ENCODE measurements at places on chromosomes 13 and 19.

DNA sequence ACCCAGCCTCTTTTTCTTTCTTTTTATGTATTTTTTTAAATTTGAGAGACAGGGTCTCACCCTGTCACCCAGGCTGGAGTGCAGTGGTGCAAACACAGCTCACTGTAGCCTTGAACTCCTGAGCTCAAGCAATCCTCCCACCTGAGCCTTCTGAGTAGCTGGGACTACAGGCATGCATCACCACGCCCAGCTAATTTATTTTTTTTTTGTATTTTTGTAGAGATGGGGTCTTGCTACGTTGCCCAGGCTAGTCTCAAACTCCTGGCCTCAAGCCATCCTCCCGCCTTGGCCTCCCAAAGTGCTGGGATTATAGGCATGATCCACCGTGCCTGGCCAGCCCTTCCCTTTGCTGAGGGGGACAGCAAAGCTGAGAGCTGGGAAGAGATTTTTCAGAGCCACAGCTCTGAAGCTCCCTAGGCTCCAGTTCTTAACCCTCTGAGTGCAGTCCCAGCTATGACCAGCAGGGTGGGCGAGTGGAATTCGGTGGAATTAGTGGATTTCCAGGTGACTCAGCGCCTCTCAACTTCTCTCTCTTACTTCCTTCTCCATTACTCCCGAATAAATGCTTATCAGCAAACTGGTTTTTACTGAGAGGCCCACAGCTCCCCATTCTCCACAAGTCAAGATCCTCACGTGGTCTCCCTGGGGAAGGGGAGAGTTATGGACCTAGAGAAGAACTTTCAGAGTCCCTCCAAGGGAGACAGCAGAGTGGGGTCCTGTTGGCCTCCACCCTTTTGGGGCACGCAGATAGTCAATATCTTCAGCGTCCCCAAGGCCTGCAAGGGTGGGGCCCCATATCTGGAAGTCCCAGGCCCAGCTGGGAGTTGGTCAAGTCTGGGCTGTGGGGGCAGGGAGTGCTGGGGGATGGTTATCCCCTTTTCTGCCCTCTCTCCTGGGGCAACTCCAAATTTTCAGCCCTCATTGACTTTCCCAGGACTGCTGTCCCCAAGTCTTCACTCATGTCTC lies 1.2 kb downstream of the BLVRB start:
- DNase-seq, result peak; percentile 82

- no peak for DNase-seq
Measured at GRCh38 chr19:19582471-19582870, 36.0 kb downstream of the PBX4 start.

DNA sequence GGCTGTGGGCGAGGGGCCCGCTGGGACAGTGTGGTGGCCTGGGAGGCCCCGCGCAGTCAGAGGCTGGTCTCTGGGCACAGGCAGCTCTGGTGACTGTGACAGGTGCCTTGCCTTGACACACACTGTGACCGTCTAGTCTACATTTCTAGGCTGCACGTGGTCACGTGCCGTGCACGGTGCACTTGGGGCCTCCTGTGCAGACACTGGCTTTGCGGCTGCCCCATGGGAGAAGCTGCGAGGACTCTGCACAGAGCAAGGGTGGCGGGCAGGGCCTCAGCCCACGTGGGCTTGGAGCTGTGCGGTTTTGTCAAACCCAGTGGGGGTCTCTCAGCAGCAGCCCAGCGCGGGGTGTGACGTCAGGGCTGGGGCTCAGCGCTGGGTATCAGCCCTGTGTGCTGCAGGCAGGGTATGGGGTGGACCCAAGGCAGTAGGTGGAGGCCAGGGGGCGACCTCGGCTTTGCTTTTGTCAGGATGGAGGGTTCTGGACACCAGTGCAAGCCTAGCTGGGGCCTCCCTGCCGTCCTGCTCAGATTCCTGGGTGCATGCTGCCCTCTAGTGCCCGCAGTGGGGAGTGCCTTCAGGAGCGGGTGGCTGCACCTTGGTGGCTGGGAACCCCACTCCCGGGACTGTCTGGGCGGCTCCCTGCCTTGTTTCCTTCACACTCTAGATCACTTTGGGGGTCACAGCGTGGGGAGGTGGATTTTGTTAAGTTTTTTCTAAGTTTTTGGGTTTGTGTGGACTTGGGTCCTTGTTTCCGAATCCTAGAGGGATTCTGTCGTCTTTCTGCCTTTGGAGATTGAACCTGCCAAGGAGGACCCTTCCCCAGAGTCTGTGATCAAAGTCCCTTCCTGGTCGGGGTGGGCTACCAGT lies 62.6 kb downstream of the KDM4B start:
- DNase-seq, result peak; percentile 97

GRCh38 chr13:85543144-85543543 lies 256.1 kb downstream of the SLITRK6 start:
- no peak for DNase-seq

DNA sequence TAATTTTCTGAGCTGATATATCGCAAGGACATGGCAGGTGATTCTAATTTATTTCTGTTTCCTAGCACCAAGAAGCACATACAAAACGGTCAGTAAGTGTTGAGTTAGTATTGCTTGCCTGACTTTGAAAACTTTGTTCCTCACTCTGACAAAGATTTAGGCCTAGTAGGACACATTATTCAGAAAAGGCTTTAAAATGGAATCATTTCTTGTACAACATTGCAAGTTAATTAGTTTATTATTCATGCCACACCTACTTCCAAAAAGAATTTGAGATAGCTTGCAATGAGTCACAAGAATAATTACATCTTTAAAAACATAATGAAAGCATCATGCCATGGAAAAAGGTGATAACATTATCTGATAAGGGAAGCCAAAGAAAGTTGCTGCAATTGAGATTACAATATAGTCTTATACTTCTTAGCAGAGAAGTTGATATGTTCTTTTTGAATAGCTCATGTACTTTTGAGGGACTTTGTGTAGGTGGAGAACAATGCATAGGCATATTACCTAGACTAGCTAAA lies 474.2 kb downstream of the KLF5 start:
- no peak for DNase-seq

- DNase-seq, result no peak
Measured at GRCh38 chr13:46751811-46752635, 44.9 kb downstream of the ESD start.

DNA sequence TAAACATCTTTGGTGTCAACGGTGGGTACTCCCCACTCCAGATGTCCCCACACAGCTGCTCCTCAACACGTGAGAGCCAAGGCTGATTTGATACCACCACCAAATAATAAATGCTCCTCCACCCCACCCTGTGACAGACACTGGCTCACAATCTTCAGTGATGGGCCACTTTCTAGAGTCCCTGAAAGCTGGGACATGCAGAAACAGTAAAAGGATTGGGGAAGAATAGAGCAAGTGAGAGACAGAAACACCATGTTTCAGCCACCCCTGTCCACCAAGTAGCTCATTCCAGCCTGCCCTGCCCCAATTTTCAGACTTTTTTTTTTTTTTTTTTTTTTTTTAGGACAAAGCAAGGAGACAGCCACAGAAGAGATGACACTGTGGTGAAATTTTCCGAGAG lies 1.6 kb downstream of the SLC46A3 start:
- DNase-seq, result no peak

- DNase-seq, result no peak
Measured at GRCh38 chr19:15110418-15110815, 3.2 kb downstream of the SYDE1 start.

GRCh38 chr19:7578127-7578526 lies 17.5 kb upstream of the CAMSAP3 start:
- DNase-seq, result no peak

GRCh38 chr13:71149046-71149445 lies 718.0 kb downstream of the DACH1 start:
- DNase-seq, result no peak

DNA sequence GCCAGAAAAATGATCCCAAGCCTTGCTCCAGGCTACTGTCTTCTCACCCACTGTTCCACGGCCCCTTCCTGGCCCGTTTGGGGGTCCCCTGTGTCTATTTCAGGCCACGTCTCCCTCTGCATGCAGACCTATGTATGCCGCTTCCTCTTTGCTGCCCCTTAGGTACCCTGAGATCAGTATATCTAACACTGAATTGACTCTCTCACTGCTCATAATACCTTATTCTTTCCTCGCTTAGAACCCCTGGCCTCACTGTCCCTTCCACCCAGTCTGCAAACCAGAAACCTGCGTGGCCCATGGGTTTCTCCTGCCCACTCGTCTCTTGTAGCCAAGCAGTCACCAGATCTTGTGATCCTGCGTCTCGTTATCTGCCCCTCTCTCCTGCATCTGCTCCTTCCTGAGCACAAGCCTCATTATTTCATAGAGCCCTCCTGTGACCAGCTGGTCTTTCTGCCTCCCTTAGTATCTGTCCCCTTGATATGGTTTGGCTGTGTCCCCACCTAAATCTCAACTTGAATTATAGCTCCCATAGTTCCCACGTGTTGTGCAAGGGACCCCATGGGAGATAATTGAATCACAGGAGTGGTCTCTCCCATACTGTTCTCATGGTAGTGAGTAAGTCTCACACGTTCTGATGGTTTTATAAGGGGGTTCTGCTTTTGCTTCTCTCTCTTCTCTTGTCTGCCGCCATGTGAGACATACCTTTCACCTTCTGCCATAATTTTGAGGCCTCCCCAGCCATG lies 109.0 kb upstream of the RNF113B start:
- DNase-seq, result no peak

GRCh38 chr19:19711934-19712828 lies 20.7 kb downstream of the ZNF14 start:
- no peak for DNase-seq

DNA sequence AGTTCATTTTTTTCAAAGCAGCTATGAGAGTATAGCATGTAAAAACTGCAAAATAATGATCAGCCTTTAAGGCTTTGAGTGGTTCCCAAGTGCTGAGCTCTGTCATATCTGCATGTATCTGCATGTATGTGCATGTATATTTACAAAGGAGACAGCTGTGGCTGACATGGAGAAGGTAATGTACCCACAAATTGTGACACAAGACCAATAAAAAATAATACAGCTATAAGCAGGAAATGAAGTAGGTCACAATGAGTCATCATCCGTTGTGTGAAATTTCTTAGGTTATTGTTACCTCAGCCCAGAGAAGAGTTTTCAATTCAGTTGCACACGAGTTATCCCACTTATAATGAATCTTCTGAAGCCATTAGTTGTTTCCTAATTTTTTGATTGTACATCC lies 60.9 kb upstream of the MED4 start:
- no peak for DNase-seq

- DNase-seq, result no peak
Measured at GRCh38 chr13:83987394-83987793, 105.1 kb upstream of the SLITRK1 start.

GRCh38 chr13:23748109-23748990 lies 140.8 kb downstream of the MIPEP start:
- no peak for DNase-seq

- DNase-seq, result peak; percentile 77
Measured at GRCh38 chr13:30616927-30617314, 799 bp upstream of the USPL1 start.

GRCh38 chr13:80307401-80307987 lies 33.4 kb downstream of the SPRY2 start:
- no peak for DNase-seq

DNA sequence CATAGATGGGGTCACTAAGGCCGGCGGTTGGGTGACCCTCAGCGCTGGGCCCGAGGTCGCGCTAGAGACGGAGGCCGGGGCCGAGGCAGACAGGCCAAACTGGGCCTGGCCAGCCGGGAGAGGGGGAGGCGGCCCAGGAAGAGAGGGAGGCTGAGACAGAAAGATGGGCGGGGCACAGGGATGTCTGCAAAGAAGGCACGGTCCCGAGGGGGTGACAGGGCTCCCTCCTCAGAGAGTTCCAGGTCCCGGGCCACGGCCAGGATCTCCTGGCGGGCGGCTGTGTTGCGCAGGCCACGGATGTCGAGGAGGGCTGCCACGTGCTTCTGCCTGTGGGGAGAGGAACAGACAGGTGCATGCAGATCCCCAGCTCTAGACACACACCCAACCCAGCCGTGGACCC lies 32.2 kb downstream of the EXOC3L2 start:
- DNase-seq, result no peak

GRCh38 chr13:76696370-76696769 lies 189.8 kb downstream of the KCTD12 start:
- DNase-seq, result no peak

DNA sequence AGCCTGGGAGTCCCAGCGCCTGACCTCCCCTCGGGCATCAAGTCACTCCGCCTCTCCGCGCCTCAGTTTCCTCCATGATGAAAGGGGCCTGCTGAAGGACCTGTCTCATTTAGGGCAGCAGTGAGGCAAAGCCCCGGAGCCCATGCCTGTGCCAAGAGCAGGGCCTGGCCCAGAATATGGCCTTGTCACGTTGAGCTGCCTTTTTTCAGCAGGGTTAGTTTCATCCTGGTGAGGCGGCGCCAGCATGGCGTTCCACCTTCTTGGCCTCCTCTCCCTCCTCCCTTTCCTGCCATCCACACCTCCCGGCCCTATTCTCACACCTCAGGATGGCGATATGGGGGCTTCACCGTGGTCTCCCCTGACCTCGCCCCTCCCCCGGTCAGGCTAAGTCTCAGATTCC lies 30.2 kb downstream of the PAK4 start:
- no peak for DNase-seq

DNA sequence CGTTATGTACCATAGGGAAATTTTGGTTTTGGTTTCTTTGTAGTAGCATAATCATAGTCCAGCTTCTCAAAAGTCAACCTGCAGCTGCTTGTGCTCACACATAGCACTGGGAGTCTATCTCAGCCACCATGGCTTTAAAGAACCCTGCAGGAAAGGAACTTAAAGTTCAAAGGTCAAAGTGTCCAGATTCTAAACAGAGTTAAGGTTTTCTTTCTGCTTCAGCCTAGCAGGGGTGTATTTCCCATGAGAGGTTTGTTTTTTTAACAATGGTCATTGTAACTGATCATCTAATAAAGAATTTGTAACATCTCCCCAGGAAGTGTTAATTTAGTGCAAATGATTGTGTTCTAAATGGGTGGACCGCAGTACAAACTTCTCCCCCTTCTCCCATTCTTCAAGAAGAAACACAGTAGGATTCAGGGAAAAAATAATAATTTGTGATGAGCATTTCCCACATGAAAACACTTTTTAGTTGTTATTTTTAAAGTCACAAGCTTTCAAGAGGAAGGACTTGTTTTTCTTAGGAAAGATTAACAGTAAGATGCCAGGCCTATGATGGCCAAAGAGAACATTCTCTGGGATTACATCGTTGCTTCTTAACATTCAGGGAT lies 168.0 kb downstream of the EFNB2 start:
- DNase-seq, result no peak

GRCh38 chr13:75855216-75855615 lies 219.1 kb downstream of the LMO7 start:
- DNase-seq, result no peak

DNA sequence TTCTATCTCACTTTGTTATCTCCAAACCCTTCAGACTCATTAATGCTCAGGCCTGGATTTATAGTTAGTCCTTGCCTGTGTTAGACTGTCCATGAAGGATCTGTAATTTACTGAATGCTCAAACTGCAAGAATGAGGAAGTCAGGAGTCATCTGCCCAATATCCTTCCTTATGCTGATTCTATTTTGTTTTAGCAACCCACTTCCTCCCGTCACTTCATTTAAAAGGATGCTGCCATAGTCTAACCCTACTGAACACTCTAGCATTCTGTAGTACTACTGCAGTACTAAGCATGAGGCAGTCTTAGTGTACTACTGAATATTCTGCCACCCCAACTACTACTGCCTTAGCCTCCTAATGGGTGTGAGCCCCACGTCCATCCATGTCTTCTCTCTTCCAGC lies 1.5 kb downstream of the FCAR start:
- no peak for DNase-seq

- no peak for DNase-seq
Measured at GRCh38 chr19:49383599-49383998, 4.5 kb upstream of the KASH5 start.
